ENCODE measurements at places on chromosomes 12 and 14.

DNA sequence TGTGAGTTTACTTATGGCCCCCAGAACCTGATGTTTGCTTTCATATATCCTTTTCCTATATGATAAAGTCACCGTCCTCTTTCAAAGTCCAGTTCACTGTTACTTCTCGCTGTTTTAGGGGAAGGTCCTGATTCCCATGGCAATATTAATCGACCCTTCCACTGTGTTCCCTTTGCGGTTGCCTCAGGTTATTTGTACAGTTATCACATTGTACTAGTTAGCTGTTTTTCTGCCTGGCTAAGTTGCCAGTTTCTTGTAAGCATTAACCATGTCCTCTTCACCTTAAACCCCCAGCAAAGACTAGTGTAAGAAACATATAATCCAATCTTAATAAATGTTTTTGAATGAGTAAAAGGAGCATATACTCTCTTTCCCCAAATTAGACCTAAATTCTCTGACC lies 115.0 kb upstream of the PPFIA2 start:
- DNase-seq, result no peak

- DNase-seq, result no peak
Measured at GRCh38 chr14:77014004-77014604, 14.4 kb downstream of the IRF2BPL start.

DNA sequence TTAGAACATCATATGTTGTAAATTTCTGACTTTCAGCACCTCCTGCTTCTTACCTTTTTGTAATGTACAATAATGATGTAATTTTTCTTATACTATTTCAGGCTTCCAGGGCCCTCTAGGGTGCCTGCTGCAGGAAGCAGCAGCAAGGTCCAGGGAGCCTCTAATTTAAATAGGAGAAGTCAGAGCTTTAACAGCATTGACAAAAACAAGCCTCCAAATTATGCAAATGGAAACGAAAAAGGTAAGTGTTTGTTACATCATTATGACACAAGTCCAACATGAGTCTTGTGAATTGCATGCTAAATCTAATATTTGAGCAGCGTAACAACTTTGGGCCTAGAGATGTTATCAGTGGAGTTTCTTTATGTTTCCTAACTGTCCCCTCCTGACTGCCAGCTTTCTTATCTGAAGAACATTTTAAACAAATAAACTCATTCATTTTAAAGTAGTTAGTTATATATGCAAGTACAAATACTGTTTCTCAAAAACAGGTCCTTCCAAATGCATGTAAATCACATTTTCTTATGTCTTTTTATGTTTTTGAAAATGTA lies 167.6 kb downstream of the NAV3 start:
- DNase-seq, result no peak

GRCh38 chr14:36268121-36268520 lies 52.3 kb downstream of the MBIP start:
- DNase-seq, result no peak

DNA sequence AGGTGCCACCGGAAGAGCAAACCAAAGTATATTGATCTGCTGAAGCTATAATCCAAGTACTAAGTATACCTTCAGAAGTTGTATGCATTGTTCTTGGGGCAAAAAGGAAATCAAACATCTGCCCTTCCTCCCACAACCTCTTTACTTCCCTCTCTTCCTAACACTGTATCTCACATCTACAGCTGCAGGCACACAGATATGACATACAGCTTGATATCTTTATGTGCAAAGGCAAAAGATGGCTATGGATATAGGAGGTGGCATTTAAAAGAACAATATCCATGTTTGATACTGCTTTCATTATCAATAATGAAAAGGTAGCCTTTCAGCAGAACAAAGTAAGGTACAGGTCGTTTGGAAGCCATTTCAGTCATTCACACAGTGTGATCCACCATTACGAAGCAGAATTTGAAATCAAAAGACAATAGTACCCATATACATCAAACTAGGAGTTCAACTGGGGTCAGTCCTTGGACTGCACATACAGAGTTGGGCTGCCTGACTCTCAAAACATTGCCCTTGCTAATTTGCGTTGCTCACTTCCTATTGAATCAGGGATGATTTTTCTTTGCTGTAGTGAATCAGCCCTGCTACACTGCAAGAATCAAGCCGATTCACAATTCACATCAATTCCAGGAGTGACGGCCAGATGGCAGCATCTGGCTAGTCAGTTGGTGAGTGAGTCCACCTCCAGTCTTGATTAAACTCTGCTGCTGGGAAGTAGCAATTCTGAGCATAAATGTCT lies 8.9 kb downstream of the ANG start:
- DNase-seq, result peak; percentile 64

DNA sequence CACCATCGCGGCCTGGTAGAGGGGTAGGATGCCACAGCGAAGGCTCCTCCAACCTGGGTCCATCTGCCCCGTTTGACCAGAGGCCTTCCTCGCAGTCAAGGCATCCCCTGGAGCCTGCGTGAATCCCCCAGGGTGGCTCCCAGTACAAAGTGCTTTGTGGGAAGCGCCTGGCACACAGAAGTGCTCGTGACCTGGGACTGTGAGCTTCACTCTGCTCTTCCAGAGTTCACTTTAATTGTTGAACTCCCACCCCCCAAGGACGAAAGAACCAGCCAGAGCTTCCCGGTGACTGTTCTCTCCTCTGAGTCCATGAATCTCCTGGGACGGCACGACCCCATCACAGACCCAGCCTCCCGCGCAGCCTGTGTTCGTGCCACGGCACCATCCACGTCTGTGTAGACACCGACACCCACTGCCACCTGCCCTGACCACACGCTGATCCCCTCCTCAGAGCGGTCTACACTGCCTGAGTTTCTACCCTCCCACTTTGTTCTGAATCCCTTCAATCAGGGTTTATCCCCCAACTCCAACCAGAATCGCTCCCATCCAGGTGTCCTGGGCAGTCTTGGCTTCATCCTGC lies 15.9 kb downstream of the P2RX2 start:
- no peak for DNase-seq

DNA sequence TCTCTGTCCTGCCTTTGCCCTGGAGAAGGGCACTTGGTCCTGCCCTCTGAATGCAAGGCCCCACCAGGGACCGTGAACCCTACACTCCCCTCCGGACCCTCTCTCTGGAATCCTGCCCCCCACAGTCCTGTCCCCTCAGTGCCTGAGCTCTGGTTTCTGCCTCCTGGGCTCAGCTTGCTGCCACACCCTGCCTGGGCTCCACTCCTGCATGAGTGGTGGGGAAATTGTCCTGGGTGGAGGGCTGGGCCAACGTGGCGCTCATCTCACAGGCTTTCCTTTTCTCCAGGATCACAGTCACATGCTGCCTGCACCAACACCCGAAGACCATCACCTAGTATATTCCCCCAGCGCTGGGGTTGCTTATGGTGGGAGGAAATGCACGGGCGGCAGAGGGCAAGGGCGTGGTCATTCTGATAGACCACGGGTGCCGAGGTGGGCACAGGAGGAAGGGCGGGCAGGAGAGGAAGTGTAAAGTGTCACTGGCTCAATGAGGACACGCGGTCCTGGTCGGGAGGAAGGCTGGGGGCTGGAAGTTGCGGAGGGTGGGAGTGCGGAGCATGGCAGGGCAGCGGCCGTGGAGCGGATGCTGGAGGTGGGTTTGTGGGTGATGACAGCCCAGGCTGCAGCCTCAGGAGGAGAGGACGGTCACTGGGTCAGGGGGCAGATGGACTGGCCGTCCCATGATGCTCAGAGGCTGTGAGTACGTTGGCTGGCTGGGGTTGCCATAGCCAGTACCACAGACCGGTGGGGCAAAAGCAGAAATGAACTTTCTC lies 99.5 kb downstream of the KIF26A start:
- DNase-seq, result no peak

DNA sequence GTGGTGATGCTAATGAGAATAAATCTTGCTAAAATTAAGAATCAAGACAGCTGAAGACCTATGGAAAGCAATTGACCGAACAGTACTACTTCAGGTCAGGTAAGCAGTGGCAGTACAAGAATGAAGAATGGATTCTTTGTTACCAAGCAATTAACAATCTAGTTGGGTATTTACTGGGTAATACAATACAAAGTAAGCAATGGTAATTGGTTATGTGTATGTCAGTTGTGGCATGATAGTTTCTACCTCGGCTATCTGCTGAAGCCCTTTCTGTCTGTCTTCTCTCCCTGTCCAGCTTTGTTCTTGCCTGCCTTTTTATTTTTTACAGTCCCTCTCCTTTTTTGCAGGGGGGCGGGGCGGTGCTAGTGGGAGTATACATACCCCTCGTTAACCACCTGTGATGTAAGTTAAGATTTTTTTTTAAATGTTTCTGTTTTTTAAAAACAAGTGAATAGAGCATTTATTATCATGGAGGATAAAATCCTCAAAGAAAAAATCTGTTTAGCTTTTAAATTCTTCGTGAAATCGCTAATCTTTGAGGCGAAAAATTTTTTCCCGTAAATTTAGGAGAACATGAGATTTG lies 75.9 kb downstream of the RCOR1 start:
- no peak for DNase-seq

GRCh38 chr14:20631880-20632389 lies 9.6 kb downstream of the OR6S1 start:
- peak; percentile 62 for DNase-seq

DNA sequence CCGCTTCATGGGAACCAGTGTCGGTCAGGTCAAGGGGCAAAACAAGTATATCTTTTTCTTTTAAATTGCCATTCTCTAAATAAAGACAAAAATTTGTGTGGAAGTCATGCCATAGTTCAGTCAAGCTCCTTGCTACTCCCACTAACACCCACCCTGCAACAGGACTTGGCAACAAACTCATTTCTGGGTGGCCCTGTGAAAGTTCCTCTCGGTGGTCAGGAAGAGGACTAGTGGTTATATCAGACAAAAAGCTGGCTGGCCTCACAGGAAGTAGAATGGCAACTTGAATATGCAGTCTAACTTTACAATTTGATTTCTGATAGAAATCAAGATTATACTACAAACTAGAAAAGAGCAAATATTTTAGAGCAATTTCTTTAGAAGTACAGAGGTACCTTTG lies 11.2 kb downstream of the DHRS7 start:
- DNase-seq, result no peak

- DNase-seq, result no peak
Measured at GRCh38 chr14:41498959-41499358, 107.7 kb upstream of the LRFN5 start.

GRCh38 chr12:52831251-52831650 lies 2.9 kb downstream of the KRT79 start:
- DNase-seq, result no peak

DNA sequence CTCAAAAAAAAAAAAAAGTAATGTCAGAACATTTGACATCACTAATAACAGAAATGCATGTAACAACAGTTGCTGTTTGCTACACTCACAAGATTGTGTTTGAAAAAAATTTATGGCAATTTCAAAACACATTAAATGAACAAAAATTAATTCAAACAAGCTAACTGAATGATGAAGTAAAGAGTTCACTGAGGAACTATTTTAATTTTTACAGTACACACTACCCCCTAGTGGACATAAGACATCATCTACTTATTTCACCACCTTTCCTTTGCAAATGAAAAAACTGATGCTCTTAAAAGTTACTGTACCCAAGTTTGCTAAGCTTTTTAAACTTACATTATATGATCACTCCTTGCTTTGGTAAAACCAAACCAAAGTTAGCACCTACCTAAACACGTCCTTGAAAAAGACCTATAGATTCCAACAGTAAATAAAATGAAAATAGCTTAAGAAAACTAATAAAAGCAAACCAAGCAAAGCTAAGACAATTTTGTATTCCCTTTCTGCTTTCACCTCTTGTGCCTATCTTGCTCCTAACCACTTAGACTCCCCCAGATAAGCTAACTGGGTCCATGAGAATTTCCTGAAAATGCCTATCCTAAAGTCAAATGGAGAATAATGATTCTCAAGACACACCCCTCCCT lies 22.2 kb downstream of the UBE2N start:
- peak; percentile 44 for DNase-seq

GRCh38 chr12:93808169-93808899 lies 131.2 kb downstream of the CRADD start:
- DNase-seq, result no peak

DNA sequence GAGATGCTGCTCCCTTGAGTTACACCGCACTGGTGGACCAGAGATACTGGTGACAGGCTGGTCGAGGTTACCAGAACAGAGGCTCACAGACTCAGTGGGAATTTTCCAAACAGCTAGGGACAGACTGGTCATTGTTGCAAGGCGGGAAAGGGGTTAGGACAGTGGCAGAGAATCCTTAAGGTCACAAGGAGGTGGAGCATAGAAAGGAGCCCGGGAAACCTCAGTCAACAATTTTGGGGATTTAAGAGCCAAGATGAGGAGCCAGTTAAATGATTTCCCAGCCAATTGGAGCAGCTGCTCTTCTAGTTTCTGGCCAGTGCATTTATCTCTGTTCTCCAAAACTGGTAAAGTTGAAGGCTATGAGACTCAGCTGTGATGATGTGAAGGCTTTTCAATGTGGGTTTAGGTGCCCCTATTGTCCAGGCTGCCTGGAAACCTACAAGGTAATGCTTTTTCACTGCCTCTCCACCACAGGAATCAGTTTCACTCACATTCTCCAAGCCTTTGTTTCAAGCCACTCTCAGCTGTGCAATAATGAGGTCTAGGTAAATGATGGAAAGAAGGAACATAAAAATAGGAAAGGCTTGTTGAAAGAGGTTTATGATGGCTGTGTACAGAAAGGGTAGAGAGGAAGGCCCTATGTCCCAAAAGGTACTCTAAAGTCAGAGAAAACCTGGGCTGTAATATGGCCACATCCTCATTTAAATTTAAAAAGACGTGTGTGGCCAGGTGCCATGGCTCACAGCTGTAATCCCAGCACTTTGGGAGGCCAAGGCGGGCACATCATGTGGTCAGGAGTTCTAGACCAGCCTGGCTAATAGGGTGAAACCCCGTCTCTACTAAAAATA lies 7.0 kb upstream of the TNS2 start:
- no peak for DNase-seq

DNA sequence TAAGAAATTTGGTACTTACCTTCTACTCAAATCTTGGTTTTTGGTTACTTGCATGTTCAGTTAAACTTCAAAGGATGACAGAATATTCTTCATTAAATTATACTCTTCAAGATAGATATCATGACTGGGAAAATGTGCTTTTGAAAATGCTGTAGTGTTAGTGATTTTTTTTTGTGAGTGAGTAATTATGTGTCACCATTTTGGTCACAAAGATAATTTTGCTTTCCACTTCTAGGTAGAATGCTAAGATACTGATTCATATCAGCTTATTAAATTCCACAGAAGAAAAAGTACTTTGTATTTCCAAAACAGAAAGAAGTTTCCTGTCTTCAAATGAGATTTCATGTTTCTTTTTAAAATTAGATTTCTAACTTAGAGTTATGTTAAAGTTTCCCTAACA lies 61.2 kb downstream of the ATXN7L3B start:
- no peak for DNase-seq

DNA sequence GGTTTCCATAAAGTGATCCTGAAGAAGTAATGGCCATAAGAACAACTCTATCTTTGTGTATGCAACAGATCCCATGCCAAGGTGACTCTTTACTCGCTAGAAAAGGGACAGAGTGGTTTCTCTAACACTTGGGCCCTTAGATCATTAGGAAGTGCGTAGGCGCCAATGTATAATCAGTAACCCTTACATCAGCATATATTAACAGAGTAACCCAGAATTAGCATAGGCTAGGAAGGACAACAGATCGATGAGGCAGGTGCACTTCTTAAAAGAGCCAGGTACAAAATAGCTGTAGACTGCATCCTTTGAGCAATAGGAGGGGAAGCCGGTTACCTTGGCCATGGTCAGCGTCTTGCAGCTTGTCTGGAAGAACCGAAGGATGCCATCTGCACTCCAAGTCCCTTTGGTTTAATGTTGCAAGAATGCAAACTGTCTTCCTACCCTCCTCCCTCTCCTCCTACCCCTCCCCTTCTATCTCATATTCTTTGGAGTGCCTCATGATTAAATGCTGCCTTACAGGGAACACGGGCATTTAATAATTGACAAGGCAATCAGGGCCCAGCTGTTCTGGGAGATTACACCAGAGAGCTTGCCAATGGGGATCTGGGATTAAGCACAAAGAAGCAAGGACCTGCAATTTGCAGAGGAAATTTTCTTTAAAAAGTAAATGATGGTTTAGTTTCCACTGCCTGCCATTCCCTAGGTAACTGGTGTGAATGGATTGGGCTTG lies 8.0 kb downstream of the GSG1 start:
- DNase-seq, result no peak
